ENCODE measurements at places on chromosomes 12 and 14.
A peak's percentile ranks its signal among the peaks of the same experiment; 100 is the strongest.

- DNase-seq: no peak
These were observed 17.8 kb upstream of the EIF2B2 start for GRCh38 chr14:74985028-74985310.

DNA sequence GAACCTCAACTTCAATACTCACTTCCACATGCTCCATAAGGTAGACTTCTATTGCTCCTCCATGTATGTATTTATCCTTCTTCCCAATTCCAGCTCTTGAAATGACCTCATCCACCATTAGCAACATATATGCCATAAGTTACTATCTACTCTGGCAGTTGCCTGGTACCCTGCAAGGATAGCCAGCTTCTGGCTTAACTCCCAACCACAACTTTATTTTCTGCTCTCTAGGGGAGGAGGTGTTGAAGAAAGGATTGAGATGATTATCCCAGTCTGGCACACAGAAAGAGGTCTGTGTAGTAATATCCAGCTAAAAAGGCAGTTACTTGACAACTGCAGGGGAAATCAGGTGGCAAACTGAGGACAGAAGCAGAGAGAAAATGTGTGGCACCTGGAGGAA, 71.5 kb upstream of the MDM1 start:
- DNase-seq: no peak

DNA sequence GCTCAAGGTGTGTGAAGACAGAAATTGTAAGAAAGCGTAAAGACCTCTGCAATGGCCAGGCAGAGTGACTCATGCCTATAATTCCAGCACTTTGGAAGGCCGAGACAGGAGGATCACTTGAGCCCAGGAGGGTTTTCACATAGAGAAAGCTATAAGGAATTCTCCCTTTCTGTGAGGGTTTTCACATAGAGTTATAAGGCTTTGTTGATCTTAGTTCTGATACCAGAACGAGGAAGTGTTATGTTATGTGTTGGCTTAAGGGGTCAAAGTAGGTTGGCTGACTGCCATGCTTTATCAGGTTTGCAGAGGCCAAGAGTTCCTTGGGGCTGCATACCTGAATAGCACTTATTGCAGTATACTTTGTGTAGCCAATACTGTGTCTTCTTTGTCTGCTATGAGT, 139.1 kb downstream of the ERC1 start:
- no peak for DNase-seq

DNA sequence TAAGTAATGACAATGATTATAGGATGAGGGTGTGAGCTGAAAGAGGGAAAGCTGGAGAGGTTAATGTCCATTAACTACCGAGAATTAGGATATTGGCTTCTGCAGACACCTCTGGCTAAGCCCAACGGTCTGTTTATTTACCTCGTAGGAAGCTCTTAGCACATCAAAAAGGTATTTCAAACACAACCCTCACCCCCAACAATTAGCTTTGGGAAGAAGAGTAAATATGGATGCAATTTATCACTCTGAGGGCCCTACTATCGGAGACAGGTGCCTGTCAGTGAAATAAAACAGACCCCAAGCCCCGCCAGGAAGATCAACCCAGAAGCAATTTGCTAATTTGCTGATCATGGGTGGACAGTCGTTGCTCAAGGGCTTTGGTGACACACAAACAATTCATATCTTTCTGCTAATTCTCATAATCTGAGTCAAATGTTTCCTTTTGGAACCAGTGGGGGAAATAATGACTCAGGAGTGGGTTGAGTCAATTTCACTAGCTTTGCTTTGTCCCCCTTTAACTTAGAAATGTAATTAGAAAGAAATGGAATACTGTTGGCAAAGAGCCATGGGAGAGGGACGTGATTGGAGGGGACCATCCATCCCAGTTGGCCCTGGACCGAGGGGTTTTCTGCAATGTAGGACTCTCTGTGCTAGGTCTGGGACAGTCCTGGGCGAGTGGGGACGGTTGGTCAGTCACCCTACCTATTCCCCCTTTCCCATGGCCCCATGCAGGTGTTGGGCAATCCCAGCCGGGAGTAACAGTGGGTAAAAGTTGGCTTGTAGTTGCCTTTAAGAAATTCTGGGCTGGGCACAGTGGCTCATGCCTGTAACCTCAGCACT, 99.1 kb upstream of the MED13L start:
- no peak for DNase-seq

GRCh38 chr14:90853116-90853515, 36.9 kb upstream of the TTC7B start:
- DNase-seq: no peak

DNA sequence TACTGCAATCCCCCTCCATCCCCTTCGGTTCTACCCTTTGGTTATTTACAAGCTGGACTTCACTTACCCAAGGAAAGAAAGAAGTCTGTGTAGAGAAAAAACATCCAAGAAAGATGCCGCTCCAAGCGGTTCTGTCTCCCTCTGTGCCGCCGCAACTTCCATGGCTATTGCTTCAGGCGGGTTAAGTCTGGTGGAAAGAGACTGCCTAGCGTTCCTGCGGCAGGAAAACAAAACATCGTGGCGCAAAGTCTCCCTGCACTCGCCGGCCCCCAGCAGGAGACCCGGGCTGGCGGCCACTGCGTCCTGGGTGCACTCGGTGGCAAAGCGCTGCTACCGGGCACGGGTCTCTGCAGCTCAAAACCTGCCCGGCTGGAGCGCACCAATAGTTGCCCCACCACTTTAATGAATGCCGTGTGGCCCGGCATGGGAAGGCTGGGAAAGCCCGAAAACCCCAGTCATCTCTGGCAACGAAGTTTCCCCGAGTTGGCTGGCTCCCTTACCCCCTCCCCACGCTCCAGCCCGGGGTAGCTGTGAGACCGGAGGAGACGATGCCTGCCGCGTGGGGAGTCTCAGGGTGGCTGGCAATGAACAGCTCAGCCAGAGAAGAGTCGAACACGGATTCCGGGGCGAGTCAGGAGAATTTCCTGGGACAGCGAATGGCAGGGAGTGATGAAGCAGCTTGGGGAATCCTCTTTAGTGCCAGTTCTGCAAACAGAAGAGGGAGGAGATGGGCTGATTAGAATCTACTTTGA, 3.5 kb upstream of the KCNK10 start:
- no peak for DNase-seq

GRCh38 chr12:116194935-116195431, 82.5 kb downstream of the MED13L start:
- peak; percentile 72 for DNase-seq

- DNase-seq: no peak
These were observed 80.6 kb upstream of the GSC start for GRCh38 chr14:94850309-94851211.

DNA sequence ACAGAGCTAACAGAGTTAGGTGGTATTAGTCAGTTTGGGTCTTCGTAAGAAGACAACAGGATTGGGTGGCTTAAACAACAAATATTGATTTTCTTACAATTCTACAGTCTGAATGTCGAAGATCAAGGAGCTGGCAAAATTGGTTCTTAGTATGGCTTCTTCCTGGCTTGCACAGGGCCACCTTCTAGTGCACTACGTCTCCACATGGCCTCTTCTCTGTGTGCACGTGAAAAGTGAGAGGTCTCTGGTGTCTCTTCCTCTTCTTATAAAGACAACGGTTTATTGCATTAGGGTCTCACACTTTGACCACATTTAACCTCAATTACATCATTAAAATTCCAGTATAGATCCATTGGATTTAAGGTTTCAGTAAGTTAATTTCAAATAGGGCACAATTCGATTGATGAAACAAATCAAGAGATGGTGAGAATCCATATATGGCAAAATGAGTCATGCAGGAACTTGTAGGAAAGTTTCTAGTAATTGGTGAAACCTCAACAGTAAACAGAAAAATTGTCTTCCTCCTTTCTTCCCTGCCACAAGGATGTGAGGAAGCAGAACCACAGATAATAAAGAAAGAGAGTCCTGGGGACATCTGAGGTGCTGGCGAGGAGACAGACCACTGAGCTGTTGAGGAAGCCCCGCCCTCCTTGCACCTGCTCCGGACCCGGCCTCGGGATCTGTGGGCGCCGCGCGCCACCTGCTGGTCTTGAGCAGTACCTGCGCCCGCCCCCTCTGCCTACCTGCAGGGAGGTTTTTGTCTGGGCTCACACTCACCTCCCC, 846.7 kb downstream of the TMEM121 start:
- DNase-seq: peak; percentile 85

- DNase-seq: no peak
These were observed 640 bp upstream of the ZFYVE1 start for GRCh38 chr14:73027546-73027945.

DNA sequence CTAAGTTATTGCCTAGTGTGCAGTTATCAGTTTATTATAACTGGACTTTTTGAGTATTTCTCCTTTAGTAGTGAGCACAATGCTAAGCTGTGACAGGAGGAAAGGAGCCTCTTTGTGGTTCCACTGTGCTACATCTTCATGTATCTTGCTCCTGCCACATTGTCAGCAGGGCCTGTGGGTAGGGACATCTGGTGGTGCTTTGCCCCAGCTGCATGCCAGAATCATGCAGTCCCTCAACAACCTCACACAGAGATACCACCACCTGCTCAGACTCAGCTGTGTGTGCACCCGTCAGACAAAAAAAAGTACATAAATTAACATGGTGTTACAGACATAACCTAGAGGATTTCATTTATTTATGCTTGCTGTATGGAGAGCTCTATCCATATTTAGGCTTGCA, 51.1 kb downstream of the MIS18BP1 start:
- DNase-seq: peak; percentile 12

- no peak for DNase-seq
These were observed 253.7 kb downstream of the TTC6 start for GRCh38 chr14:37848985-37849621.

DNA sequence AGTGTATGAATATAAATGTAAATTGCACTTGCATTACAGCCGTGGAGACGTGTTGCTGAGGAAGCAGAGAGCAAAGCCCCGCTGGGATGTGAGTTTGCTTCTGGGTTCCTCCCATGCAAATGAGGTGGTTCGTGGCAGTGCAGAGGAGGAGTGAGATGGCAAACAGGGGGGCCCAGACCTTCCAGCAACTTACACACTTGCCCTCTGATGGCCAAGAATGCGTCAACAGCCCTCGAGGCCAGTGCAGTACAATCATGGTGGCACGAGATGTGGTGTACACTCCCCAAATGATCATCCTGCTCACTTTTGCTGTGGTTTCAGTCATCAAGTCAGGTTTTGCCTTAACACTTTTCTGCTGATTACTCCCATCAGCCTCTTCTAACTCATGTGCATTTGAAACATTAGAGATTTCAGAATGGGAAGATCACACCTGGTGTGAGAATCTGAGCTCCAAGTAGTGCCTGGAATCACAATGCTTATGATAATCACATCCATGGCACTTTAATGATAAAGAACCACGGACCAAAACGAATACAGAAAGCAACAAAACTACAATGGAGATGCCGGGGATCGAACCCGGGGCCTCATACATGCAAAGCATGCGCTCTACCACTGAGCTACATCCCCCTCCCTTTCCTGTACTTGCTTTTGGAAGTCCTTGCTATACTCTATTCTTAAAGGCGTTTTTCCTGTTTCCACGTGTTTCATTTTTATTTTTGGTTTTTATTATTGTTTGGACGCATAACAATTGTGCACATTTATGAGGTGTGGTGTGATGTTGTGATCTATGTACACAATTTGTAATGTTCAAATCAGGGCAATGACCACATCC, 7.0 kb upstream of the UBC start:
- peak; percentile 90 for DNase-seq

- DNase-seq: no peak
These were observed 48.0 kb downstream of the ETNK1 start for GRCh38 chr12:22672951-22673350.

DNA sequence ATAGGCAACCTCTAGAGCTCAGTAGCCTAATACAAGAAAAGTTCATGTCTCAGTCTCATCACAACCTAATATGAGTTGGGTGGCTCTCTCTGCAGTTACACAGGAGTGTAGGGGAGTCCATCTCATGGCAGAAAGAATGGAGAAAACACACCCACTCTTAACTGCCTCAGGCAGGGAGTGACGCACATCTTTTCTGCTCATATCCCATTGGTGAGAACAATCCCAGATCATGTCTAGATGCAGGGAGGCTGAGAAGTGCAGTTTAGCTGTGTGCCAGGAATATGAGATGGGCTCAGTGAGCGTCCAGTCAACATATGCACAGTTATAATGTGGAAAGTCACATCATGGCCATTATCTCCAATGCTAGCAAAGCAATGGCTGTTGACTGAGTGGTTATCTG, 59.3 kb upstream of the KCNA5 start:
- DNase-seq: no peak

DNA sequence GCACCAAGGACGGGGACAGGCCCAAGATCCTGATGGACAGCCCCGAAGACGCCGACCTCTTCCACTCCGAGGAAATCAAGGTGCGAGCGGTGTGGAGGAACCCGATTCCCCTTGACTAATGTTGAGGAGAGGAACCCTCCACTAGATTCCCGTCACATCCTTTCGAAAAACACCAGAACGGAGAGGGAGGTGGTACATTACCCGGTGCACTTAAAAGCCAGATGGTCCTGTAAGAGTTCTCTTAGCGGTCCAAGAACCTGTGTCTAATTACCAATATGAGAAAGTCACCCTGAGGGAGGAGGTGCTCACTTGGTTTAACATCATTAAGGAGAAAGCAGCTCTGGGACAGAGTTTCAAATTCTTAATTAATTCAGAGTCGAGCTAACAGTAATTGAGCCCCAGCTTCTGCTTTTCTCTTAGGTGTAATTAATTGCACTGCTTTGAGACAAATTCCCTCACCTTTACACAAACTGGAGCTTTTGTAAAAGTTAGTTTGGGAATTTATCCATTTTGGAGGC, 450 bp downstream of the PRKAB1 start:
- DNase-seq: no peak

DNA sequence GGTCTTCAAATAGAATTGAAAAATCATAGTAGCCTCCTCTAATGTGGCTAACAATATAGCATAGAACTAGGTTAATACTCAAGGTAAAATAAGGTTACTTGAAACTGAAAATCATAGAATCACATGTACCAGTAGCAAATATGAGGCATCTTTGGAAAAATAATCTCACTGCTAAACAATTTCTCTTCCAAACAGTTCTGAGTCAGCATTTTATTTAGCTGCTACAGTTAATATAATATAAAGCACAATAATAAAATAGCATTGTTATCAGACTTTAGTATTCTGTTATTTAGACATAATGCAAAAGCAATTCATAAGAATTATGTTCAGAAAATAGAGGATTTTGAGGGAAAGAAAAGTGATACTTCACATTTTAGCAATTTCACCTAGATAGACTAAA, 35.0 kb downstream of the ERO1A start:
- no peak for DNase-seq

DNA sequence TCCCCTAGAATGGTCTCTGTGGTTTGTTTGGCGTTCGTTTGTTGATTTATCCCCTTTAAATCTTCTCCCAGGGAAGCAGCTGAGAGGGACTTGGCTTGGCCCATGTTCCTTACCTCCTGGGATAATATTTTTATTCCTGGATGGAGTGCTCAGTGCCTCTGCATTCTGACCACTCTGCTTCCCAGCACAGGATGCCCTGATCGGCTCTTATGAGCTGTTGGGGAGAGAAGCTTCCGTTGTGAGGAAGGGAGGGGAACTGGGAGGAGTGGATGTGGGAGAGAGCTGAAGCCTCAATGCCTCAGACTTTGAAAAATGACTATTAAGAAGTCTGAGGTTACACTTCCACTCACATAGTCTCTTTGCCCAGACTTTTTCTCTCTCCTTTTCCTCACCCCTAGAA, 114.8 kb downstream of the SMOC1 start:
- DNase-seq: no peak

All from activated CD4-positive, alpha-beta T cell treated with anti-CD3 and anti-CD28 coated beads, Interleukin-2, amount 50 U/mL, for 48 hours (primary cell).